ENCODE measurements at places on chromosomes 3 and 15. TPM values are rescaled to one million over a fixed set of nuclear protein-coding genes. Genes with fewer than 3 reads are reported as not detected.

The CISH gene
- total RNA-seq: 0.30 TPM

The CFAP161 gene
- not detected for total RNA-seq

The ZCWPW2 gene
- total RNA-seq: 0.74 TPM

The P2RY14 gene
- total RNA-seq: not detected

The INKA1 gene
- 3.9 TPM for total RNA-seq

The NGLY1 gene
- 32.1 TPM for total RNA-seq

The IGSF10 gene
- total RNA-seq: 1.6 TPM

The CHCHD6 gene
- total RNA-seq: 14.0 TPM

The ITIH4 gene
- total RNA-seq: 1.3 TPM

The ADIPOQ gene
- total RNA-seq: not detected

The SEMA5B gene
- total RNA-seq: not detected

The CLDN16 gene
- total RNA-seq: 0.23 TPM

The CYP1A2 gene
- not detected for total RNA-seq

The AHSG gene
- under 0.01 TPM for total RNA-seq

The PLAAT1 gene
- total RNA-seq: 0.23 TPM

The SLC22A14 gene
- 0.59 TPM for total RNA-seq

The KCNAB1 gene
- 3.5 TPM for total RNA-seq

The GPR171 gene
- total RNA-seq: not detected

The ALDH1A2 gene
- 0.30 TPM for total RNA-seq
